ENCODE measurements at places on chromosomes 1 and 21.
A peak's percentile ranks its signal among the peaks of the same experiment; 100 is the strongest.

- no peak for DNase-seq
These were observed 56.1 kb downstream of the GABPA start for GRCh38 chr21:25790878-25791204.

DNA sequence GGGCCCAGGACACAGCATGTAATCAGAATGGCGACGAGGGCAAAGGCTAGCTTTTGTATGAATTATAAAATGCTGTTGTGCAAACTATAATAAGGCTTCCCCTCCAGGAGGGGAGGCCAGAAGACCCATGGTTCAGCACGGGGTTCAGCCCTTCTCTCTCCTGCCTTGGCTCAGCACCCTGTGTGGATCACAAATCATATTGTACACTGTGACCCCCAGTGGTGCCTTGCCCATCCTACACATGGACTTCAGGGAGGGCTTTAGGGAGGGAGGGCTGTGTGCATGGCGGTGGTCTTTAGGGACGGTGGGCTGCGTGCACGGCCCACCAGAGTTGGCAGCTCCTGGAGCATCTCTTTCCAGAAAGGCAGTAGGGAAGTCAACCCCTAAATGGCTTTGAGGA, 120.8 kb upstream of the TNR start:
- DNase-seq: no peak

GRCh38 chr1:203295796-203296195, 9.5 kb upstream of the BTG2 start:
- DNase-seq: no peak

- DNase-seq: no peak
These were observed 170.5 kb downstream of the APP start for GRCh38 chr21:25999921-26000582.

DNA sequence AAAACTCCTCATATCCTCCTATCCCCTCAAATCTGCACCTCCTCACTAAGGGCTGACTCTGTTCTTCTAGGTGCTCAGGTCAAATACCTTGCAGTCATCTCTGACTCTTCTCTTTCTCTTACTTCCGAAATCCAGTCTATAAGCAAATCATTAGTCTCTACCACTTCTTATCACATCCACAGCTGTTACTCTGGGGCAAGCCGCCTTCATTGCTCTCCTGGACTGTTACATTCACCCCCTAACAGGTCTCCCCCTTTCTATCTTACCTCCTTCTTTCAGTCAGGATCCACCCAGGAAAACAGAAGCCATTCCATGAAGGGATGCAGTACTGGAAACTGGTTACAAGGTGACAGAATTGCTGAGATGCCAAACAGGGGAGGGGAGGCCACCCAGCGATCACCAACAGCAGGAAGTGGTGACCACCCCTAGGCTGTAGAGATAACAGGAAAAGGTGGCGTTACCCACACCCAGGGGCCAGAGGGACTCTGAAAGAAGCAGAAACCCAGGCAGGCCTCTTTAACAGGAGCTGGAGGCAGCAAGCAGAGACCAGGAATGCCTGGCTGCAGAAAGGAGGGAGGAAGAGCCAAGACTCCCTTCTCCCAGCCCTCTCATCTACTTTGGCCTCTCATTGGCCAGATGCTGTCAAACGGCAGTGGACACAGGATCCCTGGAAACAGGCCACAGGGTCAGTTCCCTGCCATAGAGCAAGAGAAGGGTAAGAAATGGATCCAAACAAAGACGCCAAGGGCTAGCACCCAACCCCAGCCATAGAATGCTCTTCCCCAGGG, 55.5 kb upstream of the FOXO6 start:
- peak; percentile 28 for DNase-seq

DNA sequence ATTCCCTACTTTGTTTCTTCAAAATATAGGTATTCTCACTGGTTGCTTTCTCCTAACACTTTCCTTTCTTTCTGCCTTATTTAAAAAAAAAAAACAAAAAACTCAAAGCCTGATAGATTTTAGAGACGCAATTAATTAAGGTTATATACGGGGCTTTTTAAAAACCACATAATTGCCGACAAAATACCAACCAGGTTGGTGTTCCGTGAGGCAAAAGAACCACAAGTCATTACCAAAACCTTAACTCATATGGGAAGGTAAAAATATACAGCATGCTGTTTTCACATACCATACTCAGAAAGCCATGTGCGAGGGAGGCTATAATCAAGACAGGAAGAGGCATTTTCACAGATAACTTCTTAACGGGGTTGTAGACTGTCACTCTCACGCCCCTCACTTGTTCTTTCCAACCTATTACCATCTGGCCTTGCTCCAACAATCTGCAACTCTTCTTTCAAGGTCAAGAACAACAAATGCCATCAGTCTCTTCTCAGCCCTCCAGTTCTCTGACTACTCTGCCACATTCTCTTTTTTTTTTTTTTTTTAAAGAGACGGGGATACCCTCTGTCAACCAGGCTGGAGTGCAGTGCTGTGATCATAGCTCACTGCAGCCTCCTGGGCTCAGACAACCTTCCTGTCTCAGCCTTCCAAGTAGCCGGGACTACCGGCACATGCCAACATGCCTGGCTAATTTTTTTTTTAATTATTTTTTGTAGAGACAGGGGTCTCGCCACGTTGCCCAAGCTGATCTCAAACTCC, 102.6 kb downstream of the APP start:
- DNase-seq: no peak

DNA sequence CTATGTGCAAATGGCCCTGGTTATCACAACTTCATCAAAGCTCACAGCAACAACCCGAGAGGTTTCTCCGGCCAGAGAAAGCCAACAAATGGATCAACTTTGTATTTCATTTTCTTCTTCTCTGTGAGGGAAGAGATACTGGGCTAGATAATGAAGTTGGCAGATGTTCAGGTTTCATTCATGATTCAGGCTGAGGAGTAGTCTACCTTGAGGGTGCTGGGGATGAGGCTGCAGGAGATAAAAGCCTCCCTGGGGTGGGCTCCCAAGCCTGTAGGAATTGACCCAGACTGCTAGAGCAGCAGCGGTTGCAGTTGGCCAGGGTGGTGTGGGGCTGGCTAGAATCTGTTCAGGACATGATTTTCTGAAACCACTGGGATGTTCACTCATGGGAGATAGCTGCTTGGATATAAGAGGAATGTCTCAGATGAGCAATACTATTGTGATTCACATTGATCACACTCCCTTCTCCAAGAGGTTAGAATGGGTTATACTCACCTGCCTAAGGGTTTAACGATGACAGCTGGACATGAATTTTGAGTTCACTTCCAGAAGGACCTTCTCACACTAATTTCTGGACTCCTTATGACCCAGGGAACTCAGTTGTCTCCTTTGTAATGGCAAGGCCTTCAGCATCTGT, 64.0 kb downstream of the SYT6 start:
- no peak for DNase-seq

DNA sequence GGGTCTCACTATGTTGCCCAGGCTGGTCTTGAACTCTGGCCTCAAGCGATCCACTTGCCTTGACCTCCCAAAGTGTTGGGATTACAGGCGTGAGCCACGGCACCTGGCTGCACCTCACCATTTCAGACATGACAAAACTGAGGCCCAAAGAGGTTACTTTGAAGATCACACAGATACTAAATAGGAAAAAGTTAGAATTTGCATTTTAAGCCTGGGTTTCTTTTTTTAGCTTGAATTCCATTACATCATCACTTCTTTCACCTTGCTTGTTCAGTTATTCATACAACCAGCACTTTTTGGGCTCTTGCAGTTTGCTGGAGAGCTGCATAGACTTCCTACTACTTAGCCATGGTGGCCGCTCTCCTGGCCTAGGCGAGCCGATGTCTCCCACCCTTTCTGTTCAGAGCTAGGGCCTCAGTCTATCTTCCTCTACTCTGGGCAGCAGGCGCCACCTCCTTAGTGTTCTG, 16.3 kb upstream of the CD2 start:
- DNase-seq: no peak

DNA sequence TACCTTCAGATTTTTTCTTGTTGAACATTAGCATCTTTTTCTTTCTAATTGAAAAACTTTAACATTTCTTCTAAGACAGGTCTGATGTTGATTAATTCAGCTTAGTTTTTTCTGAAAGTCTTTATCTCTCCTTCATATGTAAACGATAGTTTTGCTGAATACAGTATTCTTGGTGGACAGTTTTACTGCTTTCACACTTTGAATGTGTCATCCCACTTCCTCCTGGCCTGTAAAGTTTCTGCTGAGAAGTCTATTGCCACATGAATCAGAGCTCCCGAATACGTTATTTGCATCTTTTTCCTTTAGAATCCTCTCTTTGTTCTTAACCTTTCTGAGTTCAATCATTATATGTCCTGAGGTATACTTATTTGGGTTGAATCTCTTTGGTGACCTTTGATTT, 344.2 kb downstream of the OLFM3 start:
- no peak for DNase-seq

DNA sequence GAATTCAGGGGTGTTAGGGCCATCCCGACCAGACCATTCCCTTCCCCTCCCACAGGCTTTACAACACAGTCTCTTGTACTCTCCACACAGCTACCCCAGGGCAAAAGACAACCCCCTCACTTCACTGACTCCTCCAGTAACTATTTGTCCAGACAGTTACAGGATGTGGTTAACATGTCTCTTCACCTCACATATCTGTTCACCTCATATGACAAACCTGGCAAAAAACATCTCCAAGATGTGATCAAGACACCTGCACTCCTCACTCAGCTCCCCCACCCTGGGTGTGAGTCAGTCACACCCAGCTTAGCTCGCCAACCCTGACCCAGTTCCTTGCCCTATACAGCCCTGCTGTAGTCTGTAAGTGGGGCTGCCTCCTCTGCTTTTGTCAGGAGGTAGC, 490.5 kb upstream of the CHRM3 start:
- no peak for DNase-seq

DNA sequence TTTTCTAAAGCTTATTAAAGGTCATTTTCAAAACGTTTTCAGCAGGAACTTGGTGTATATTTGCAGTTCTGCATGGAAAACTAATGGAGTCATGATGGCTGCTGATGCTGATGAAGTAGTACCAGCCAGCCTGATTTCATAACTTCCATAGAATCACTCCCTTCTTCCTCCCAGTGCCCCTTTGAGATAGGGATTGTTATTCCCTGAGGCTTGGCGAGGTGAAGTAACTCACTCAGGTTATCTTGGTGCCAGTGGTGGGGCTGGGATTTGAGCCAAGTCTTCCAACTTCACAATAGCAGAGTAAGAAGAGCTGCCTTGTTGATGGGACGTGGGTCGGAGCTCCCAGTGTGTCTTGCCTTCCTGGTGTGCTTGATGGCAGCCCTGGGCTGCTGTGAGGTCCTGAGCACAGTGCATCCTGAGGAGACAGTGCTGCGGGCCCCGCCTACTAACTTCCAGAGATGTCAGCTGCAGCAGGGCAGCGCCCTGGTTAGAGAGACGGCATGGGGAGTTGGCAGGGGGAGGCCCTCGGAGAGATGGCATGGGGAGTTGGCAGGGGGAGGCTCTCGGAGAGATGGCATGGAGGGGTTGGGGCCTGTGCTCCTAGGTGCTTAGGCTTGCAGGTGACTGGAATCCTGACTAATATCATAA, 92.6 kb downstream of the PCBP3 start:
- no peak for DNase-seq

Measured in LoVo (cell line).